ENCODE measurements at places on chromosomes 16 and 17. TPM values are rescaled to one million over a fixed set of nuclear protein-coding genes. Genes with fewer than 3 reads are reported as not detected.

Gene TPPP3
- total RNA-seq: 5.9 TPM

Gene MT4
- not detected for total RNA-seq

Gene PRR35
- not detected for total RNA-seq

Gene KRT33A
- total RNA-seq: not detected

Gene ASB16
- total RNA-seq: not detected

Gene TMEM114
- total RNA-seq: not detected

Gene CCDC200
- not detected for total RNA-seq

Gene CRYBA1
- not detected for total RNA-seq

Gene SOCS7
- total RNA-seq: 20.9 TPM

Gene EXOC3L1
- total RNA-seq: 13.8 TPM

Gene TEKT1
- total RNA-seq: not detected

Gene PRSS27
- 1.0 TPM for total RNA-seq

Gene ULK2
- total RNA-seq: 32.8 TPM

Gene SOCS1
- total RNA-seq: 16.3 TPM

Gene CCL11
- total RNA-seq: not detected

Gene ALOX15
- not detected for total RNA-seq

Gene G6PC3
- total RNA-seq: 39.9 TPM

Gene RCVRN
- total RNA-seq: not detected

Gene MYH3
- total RNA-seq: 1.9 TPM

Gene PIPOX
- total RNA-seq: 1.5 TPM

Gene DNAAF1
- total RNA-seq: 0.85 TPM

Gene ST6GALNAC1
- total RNA-seq: 1.3 TPM

Gene TBX2
- total RNA-seq: 5.3 TPM

Gene PRAC2
- 7.9 TPM for total RNA-seq

Gene DNASE1L2
- total RNA-seq: not detected

Gene PSKH1
- 9.9 TPM for total RNA-seq

Gene KIFC3
- 33.0 TPM for total RNA-seq

Gene TRAF7
- total RNA-seq: 19.1 TPM

Gene NUDT7
- total RNA-seq: 16.7 TPM

Gene CNP
- total RNA-seq: 96.1 TPM

Gene BRIP1
- total RNA-seq: 0.33 TPM

Gene CDRT15L2
- total RNA-seq: not detected

Gene SNX20
- 3.6 TPM for total RNA-seq

Gene AKTIP
- 50.4 TPM for total RNA-seq

Gene RAD51D
- total RNA-seq: 7.9 TPM

Gene ASGR2
- total RNA-seq: not detected

Gene SLC35G6
- total RNA-seq: not detected

Gene WNT9B
- total RNA-seq: 0.51 TPM

Gene ABCC12
- total RNA-seq: not detected

Gene CEP95
- 48.1 TPM for total RNA-seq

Gene KRT12
- 1.2 TPM for total RNA-seq

Gene B3GNT9
- 2.8 TPM for total RNA-seq

Gene CDK3
- 4.9 TPM for total RNA-seq

Gene ALOXE3
- total RNA-seq: not detected
